ENCODE measurements at places on chromosomes 3 and 15.

GRCh38 chr3:76065964-76066363, 280.6 kb upstream of the ZNF717 start:
- DNase-seq, result no peak

DNA sequence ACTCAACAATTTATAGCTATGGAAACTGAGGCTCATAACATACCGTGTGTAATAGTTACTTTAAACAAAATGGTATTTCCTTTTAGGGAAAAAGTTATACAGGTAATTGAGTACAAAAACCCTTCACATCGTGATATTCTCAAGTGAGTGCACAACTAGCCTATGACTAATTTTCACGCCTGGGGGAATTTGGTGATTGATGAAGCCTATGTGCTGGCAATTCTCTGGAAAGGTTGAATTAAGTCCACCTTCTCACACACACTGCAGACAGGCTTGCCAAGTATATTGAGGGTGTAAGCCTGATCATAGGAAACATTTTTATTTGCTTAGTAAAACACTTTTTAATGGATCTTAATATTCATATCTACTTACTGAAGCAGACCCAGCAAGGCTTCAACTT, 41.3 kb upstream of the ROBO2 start:
- peak; percentile 84 for DNase-seq

- DNase-seq, result no peak
These were observed 48.9 kb downstream of the TGFBR2 start for GRCh38 chr3:30655187-30655812.

GRCh38 chr3:63993653-63994079, 29.6 kb downstream of the PSMD6 start:
- DNase-seq, result peak; percentile 70

DNA sequence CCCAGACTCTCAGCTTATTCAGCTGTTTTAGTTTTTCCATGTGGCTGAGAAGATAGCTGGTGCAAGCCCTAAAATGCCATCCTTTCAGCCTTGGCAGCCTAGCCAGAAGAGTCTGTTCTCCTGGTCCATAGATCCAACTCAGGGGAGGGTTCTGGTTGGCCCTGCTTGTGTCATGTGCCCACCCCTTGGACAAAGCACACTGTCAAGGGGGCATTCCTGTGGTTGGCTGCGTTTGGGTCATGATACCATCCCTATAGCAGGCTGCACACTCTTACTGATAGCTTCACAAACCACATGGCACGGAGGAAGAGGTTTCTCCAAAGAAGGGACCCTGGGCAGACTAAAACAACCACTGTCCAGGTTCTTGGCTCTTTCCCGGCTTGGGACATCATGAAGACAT, 8.4 kb upstream of the FSTL1 start:
- DNase-seq, result no peak

DNA sequence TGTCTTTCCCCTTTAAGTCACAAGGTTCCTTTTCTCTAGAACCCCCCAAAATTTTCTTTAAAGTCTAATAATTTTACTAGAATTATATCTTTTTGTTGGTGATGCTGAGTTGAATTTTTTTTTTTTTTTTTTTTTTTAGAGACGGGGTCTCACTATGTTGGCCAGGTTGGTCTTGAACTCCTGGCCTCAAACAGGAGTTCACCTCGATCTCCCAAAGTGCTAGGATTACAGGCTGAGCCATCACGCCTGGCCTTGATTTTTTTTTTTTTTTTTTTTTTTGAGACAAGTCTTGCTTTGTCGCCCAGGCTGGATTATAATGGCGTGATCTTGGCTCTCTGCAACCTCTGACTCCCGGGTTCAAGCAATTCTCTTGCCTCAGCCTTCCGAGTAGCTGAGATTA, 12.2 kb downstream of the SEC13 start:
- no peak for DNase-seq

GRCh38 chr3:138946663-138947494, at the start of the genes FOXL2 and FOXL2NB:
FOXL2 (minus strand) TSS chr3:138947137; CDS start chr3:138946722, 415 bp downstream.
FOXL2NB (plus strand) TSS chr3:138947217; CDS start chr3:138947365, 148 bp downstream.
- DNase-seq, result no peak
